Right atrium auricular region (tissue), 2 donors: ENCODE measurements at places on chromosomes 16 and 17.

- no peak for DNase-seq
Observed at GRCh38 chr16:66695935-66696668, 441 bp downstream of the CMTM4 start.

DNA sequence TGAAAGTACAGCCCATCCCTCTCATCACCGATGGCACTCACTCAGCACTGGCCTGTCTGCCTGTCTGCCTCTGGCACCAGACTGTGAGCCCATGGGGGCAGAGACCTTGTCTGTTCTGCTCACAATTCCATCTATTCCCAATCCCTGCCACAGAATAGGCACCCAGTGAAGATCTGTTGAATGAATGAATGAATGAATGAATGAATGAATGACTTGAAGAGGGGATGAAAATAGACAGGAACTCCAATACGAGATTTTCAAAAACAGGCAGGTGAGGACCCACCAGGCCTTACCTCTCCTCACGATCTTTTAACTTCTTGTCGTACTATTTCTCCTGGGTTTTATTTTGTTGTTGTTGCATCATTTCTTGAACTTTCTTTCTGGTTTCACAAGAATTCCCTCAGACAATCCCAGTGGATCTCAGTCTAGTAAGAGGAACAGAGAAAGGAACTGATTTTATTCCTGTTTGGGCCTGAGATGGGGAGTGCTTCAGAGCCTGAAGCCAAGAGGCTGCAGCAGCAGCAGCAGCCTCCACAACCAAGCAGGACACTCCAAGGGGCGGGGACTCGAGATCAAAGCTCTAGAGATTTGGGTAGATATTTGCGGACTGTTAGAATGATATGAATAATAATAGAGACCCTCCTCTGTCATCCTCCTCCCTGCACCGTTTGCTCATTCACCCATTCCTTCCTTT lies 17.7 kb downstream of the KRT9 start:
- no peak for DNase-seq

DNA sequence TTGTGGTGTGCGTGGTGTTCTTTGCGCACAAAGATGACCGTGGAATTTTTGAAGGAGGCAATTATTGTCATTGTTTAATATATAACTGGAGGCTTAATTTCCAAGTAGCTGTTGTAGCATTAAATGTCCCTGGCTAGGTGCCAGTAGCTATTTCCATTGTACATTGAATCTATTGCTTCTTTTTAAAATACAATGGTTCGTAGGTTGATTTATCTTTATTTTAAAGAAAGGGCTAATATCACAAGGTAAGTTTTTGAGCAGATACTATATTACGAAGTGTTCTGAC lies 127.1 kb downstream of the RPTOR start:
- no peak for DNase-seq

DNA sequence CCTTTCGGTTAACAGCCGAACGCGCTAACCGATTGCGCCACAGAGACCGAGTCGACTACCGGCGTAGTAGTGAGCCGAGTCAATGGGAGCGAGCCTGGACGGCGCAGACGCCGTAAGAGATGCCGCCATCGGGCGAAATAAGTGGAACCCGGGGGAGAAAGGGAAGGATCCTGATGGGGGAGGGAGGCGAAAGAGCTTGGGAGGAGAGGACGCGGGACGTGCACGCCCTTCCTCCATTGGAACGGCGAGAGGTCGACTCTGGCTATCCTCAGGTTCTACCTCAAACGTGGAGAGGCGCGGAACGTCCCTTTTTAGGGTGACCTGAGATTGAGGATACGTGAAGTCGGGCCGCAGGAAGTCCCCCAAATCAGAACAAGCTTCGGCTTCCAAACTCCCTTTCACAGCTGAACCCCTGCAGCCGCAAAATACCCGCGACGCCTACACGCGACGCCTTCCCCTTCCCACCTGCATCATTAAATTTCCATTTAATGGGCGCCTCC lies 683 bp upstream of the PSMB3 start:
- DNase-seq = peak; percentile 89

DNA sequence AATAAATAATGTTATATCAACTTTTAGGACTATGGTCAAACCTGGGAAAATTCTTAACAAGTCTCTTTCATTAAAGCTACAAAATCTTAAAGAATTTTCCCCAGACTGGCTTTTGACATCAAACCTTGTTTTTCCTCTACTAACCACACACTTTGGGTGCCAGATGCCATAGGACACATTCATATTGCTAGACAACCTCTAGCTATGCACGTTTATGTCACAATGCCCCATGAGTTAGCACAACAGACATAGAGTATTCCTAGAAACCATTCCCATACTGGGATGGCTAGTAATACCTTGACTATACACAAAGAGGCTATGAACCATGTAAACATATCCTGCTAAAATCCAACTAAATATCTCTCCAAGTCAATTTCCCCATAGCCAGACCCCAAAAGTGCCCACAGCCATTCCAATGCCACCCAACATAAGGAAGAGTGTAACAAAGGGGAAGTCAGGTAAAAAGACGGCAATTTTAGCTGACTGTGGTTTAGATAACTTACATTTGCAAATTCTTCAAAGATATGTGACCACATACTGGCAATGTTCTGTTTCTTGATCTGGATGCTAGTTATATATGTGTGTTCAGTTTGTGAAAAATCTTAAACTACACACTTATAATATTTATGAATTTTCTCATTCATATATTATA lies 23.4 kb downstream of the SMURF2 start:
- DNase-seq = no peak

- no peak for DNase-seq
Observed at GRCh38 chr17:28926366-28926765, 23.5 kb upstream of the DHRS13 start.

DNA sequence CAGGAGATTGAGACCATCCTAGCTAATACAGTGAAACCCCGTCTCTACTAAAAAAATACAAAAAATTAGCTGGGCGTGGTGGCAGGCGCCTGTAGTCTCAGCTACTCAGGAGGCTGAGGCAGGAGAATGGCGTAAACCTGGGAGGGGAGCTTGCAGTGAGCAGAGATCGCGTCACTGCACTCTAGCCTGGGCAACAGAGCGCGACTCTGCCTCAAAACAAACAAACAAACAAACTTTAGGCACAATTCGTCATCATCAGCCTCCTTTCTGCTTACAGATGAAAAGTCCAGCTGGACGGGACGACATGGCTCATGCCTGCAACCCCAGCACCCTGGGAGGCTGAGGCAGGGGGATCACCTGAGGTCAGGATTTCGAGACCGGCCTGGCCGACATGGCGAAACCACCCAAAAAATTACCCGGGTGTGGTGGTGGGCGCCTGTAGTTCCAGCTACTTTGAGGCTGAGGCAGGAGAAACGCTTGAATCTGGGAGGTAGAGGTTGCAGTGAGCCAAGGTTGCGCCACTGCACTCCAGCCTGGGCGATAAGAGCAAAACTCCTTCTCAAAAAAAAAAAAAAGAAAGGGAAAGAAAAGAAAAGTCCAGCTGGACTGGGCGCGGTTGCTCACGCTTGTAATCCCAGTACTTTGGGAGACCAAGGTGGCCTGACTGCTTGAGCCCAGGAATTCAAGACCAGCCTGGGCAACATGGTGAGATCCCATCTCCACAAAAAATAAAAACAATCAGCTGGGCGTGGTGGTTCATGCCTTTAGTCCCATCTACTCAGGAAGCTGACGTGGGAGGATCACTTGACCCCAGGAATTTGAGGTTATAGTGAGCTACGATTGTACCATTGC lies 1.5 kb upstream of the SPIRE2 start:
- no peak for DNase-seq

DNA sequence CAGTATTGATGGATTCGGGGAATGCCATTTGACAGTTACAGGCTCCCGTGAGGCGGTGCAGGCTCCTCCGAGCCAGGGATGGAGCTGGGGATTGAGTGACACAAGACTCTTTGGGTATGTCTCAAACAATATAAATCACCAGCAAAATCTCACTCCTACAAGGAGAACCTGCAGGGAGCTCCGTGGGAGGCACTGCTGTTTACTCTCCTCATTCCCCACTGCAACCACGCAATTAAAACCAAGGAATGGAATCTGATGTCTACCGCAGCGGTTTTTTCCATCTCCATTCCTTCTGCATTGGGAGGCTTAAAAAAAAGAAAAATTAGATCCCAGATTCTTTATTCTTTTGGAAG lies 157.9 kb downstream of the WWOX start:
- no peak for DNase-seq

GRCh38 chr17:66673668-66674276 lies 161.1 kb upstream of the CACNG5 start:
- DNase-seq = no peak

- DNase-seq = no peak
Observed at GRCh38 chr17:63701868-63702720, 2.2 kb upstream of the LIMD2 start.

- DNase-seq = no peak
Observed at GRCh38 chr16:66435896-66436295, 8.8 kb downstream of the BEAN1 start.

- no peak for DNase-seq
Observed at GRCh38 chr17:27578718-27579085, 52.3 kb upstream of the LGALS9 start.

DNA sequence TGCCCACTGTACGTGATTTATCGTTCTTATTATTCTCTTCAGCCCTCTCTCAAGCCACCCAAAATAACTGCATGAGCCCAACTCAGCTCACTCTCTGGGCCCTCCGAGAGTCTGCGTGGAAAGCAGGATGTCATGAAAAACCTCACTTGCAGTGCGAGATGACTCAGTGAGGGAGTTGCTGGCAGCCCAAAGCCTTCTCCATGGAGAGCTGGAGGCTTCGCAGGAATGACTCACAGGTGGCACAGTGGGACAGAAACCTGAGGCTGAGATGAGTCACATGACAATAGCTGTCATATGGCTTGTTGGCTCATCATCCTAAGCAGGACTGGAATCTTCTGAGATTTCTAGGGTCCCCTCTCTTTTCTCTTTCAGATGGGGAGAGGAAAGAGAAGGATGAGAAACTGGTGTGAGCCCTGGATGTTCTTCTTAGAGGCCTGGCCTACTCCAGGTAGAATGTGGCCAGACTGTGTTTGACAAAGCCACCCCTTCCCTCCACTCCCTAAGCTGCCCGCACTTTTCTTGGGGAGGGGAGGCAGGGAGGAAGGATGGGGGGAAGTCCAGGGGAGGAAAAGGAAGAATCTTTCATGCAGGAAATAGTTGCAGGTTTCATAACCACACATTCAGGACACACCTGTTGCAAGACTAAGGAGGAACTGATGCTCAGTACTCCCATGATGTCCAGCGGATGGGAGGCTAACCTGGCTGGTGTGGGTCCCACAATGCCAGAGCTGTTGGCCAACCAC lies 160.6 kb upstream of the RPL38 start:
- DNase-seq = no peak

- DNase-seq = no peak
Observed at GRCh38 chr17:82623707-82624106, 24.5 kb downstream of the WDR45B start.

- no peak for DNase-seq
Observed at GRCh38 chr16:52976539-52977167, 76.0 kb downstream of the CHD9NB start.

GRCh38 chr16:21989751-21990150 lies 11.2 kb downstream of the PDZD9 start:
- DNase-seq = no peak

DNA sequence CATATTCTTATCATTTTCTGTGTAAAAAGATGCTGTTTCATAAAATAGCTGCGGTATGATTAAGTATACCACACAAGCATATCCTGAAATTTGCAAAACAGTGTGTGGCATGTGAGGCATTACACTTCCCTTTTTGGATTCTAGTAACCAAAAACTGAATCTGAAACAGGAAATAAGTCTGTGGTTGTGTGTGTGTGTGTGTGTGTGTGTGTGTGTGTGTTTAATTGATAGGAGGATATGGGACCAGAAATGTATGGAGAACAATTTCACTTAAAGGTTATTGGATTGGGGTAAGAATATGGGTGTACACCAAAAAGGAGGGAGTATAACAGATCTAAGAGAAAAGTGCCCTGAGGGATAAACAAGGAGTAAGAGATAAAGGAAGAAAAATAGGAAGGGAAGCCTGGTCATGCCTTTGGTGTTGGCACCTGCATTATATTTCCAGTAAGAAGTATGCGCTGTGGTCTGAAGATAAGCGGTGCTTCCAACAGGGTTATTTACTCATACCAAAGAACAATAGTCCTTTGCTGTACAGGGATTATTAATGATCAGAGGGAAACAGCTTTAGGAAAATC lies 4.0 kb downstream of the LYRM1 start:
- DNase-seq = no peak

GRCh38 chr17:39562976-39563375 lies 44.7 kb downstream of the NEUROD2 start:
- no peak for DNase-seq

GRCh38 chr16:79422064-79422463 lies 178.5 kb downstream of the MAF start:
- DNase-seq = no peak

GRCh38 chr17:20114466-20114865 lies 105.3 kb downstream of the SPECC1 start:
- DNase-seq = no peak
